Stimulated activated CD8-positive, alpha-beta memory T cell treated with anti-CD3 and anti-CD28 coated beads, Interleukin-7, amount 100 ng/mL, for 1 hour (primary cell): ENCODE measurements at places on chromosomes 4 and X.

GRCh38 chr4:86560447-86560846 is 33.7 kb upstream of the PTPN13 start:
- no peak for DNase-seq

- DNase-seq = no peak
Observed at GRCh38 chrX:15245896-15246295, 24.0 kb downstream of the ASB9 start.

DNA sequence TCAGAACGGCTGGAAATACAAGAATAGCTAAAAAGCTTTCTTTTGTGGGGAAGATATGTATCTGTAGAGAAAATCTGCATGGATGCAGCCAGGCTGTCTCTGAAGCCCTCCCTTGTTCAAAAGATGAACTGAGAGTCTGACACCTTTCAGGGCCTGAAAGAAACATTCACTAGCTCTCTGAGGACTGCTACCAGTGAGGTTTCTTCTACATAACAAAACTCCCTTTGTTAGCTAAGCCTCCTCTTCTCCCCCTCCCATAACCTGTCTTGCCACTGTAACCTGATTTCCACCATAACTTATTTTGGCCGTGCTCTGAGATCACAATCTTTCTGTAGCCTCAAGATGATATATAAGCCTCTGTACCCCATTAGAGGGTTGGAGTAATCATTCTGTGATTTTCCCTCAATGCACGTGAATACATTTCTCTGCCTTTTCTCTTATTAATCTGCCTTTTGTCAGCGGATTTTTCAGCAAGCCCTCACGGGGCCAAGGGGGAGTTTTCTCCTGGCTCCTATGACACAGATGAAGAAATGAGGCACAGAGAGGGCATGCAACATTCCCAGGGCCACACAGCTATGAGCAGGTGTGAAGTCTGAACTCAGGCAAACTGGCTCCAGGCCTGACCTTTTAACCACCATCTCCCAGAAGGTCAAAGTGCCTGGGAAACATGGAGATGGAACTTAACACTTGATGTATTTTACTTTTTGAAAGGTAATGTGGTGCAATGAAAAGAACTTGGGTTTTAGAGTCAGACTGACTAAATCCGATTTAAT is 161.6 kb upstream of the PRDX4 start:
- no peak for DNase-seq

- no peak for DNase-seq
Observed at GRCh38 chr4:91025241-91026148, 898.3 kb downstream of the CCSER1 start.

DNA sequence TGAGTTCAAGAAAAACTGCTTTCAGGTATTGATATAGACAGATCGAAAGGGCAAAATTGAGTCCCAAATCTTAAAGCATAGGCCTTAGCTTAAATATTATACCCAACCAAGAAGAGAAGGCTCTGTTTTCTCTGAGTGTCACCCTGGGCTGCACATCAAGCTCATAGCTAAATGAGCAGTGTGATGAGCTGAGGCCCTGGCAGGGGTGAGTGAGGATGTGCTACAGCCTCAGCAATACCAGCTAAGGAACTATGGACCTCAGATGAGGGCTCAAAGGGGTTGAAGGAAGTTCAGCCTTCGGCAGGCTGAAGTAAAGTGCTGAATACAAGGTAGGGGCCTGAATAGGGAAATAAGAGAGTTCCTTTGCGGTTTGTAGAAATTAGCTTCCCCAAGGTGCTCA is 79.3 kb downstream of the FAM114A1 start:
- no peak for DNase-seq

DNA sequence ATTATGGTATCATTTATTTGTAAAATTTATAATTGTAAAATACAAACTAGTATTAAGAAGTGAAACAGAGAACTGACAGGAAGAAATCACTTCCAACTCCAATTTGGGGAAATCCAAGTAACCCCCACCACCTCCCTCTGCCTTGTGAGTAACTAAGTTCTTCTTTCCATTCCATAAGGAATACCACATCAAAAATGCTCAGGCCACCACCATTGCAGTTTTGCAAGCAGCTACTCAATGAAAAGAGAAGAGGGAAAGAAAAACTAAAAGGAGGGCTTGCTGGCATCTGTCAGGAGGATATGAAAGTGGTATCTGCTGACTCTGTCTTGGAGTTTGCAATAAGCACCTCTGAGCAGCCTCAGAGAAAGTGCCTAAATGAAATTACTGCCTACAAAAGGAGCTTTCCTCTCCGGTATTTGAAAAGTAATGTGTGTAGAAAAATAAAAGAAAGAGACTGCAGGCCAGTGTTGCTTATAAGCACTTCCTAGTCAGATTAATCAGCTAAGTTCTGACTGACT is 228.7 kb downstream of the OPHN1 start:
- DNase-seq = no peak

- no peak for DNase-seq
Observed at GRCh38 chrX:21375708-21376009, 1.4 kb downstream of the CNKSR2 start.

DNA sequence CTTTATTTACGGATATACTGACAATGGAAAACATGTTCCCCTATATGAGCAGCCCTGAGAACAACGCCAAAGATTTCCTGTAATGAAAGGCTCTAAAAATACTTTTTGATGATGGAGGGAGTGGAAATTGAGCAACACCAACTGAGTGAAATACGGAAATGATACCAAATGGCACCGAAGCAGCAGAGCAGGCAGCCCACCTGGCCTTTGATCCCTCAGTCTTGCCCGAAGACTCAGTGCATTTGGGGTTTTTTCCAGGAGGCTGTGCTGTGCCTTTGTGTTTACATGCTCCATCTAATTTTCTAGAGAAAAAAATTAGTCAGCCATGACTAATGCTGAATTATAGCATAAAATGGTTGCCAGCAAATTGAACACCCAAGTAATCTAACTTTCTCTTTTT is 169.9 kb upstream of the RBPJ start:
- DNase-seq = no peak

- no peak for DNase-seq
Observed at GRCh38 chr4:620201-620600, 5.2 kb upstream of the PDE6B start.

GRCh38 chr4:126853715-126854114 is 779.0 kb upstream of the INTU start:
- no peak for DNase-seq

DNA sequence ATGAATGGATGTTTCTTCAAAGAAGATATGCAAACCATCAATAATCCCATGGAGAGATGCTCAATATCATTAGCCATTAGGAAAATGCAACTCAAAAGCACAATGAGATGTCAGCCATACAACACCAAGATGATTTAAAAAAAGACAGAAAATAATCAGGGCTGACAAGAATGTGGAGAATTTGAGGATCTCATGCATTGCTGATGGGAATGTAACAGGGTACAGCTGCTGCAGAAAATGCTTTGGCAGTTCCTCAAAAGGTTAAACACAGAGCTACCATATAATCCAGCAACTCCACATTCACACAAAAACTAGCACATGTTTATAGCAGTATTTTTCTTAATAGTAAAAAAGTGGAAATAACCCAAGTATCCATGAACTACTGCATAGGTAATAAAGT is 110.5 kb upstream of the ZNF518B start:
- DNase-seq = no peak

DNA sequence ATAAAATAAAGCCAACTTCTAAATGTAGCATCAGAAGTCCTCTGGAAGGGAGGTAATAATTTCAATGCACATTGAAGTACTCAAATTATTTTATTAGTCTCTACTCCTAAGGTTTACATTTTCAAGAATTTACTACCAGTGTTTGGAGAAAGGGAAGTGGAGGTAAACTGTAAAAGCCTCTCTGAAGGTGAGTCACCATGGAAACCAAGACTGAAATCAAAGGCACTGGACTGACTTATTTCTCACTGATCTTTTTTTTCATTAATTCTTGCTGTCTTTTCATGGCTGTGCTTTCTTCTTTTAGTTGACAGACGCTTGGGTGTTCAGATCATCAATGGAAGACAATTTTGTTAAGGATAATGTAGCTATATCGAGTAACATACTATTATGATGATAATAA is 9.7 kb downstream of the SLC39A8 start:
- no peak for DNase-seq

DNA sequence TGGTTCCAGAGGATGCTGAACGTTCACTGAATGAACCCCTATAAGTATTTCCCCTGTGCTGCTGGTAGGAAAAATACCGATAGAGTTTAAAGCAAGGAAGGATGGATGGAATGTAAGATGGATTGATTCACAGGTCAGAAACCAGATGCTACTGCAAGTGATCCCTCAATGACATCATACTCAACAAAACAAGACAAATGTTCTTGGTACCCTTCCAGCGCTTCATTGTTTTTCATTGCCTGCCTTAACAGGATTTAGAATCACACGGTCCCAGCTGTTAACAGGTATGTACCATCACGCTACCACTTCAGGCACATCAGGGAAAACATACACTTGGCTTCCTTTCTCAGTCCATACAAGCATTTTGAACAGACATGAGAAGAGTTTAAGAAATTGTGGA is 118.1 kb upstream of the TLR3 start:
- DNase-seq = no peak

- DNase-seq = no peak
Observed at GRCh38 chr4:147596981-147597380, 20.2 kb upstream of the TMEM184C start.

- DNase-seq = no peak
Observed at GRCh38 chr4:125719987-125720386, 405.2 kb downstream of the FAT4 start.

- DNase-seq = no peak
Observed at GRCh38 chr4:182533964-182534363, 290.8 kb downstream of the TENM3 start.

- no peak for DNase-seq
Observed at GRCh38 chr4:47972181-47972580, 44.3 kb downstream of the CNGA1 start.

DNA sequence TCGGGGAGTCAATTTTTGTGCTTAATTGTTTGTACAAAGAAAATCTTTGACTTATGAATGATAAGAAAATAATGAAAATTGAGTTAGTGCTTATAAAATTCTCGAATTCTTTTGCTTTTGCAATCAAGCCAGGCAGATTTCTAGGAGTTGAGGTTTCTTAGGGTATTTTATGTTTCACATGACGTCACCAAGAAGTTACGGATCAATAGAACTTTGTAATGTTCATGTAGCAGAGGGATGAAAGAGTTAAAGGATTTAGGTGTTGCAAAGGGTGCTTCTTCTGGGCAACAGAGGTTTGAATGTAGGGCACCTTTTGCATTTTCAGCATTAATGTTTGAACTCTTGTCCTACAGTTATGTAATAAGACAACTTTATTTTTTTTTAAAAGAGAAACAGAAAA is 19.4 kb downstream of the GBA3 start:
- no peak for DNase-seq

GRCh38 chr4:100076753-100077152 is 113.5 kb downstream of the DDIT4L start:
- DNase-seq = no peak

- no peak for DNase-seq
Observed at GRCh38 chrX:48826876-48827653, 752 bp downstream of the ERAS start.

DNA sequence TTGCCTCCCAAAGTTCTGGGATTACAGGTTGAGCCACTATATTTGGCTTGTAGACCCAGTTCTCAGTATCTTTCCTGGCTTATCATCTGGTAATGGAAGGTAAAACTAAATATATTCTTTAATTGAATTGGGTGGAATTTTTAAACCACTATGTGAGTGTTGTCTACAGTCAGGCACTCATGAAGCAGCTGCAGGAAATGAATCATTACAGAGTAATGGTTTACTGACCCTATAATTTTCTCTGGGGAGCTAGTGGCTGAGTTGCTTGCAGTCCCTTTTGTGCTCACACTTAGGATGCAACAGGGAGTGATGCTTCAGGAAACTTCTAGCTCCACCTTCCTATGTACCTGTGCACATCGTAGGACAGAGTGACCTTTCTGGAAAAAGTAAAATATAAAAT is 4.1 kb upstream of the UGT2B7 start:
- DNase-seq = no peak

GRCh38 chr4:41878991-41879491 is 56.2 kb upstream of the TMEM33 start:
- no peak for DNase-seq

- no peak for DNase-seq
Observed at GRCh38 chrX:153580700-153581386, 18.1 kb downstream of the CCNQ start.

GRCh38 chrX:123878252-123878721 is 18.4 kb downstream of the XIAP start:
- DNase-seq = no peak

GRCh38 chrX:40698851-40699250 is 36.5 kb downstream of the MED14 start:
- no peak for DNase-seq

DNA sequence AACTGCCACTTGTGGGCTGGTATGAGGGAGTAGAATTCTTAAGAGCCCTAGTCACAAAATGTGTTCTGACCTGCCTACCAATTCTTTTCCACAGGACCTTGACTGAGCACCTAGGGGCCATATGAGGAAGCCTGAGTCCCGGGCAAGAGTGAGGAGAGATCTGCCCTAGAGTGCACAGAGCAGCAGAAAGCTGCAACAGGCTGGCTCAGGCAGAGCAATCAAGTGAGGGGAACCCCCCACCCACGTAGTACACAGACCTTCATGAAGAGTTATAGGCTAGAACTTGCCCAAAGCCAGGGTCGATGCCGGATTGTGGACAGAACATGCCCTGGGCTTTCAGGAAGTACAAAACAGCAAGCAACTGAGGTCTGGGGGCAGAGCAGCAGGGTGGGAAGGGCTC is 117.0 kb downstream of the SPOCK3 start:
- no peak for DNase-seq

- no peak for DNase-seq
Observed at GRCh38 chr4:57044279-57044678, 65.6 kb downstream of the POLR2B start.

DNA sequence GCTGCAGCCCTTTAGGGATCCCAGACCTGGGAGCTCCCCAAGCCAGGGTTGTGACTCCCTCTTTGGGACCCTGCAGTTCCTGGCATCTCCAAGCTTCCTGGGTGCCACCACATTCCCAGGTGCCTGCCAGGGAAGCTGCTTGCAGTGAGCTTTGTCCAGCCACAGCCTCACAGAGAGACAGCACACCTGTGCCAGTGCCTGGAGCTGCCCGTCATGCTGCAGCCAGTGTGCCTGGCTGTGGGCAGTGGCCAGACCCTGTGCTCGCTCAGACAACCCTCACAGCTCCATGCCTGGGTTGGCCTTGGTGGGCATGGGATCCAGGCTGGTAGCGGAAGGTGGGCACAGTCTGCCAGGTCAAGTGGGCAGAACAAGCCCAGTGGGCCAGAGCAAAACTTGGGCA is 36.0 kb downstream of the TMPRSS11A start:
- no peak for DNase-seq

GRCh38 chr4:69735119-69735518 is 25.3 kb downstream of the SULT1B1 start:
- DNase-seq = no peak
